ENCODE measurements at places on chromosomes 7 and 10. TPM values are rescaled to one million over a fixed set of nuclear protein-coding genes. Genes with fewer than 3 reads are reported as not detected.

- no peak overlapping the region for H3K4me3 ChIP-seq
- DNase-seq, result peak; percentile 4
- H3K27ac ChIP-seq, result peak overlapping the region; percentile 74
- H3K27me3 ChIP-seq, result no peaks in the 10 kb centered on the region
- no peaks in the 10 kb centered on the region for H3K36me3 ChIP-seq
- H3K4me1 ChIP-seq, result peaks cover 6% of the 10 kb centered on the region
Observed at GRCh38 chr7:7257899-7258692, 75.8 kb downstream of the C1GALT1 start.

DNA sequence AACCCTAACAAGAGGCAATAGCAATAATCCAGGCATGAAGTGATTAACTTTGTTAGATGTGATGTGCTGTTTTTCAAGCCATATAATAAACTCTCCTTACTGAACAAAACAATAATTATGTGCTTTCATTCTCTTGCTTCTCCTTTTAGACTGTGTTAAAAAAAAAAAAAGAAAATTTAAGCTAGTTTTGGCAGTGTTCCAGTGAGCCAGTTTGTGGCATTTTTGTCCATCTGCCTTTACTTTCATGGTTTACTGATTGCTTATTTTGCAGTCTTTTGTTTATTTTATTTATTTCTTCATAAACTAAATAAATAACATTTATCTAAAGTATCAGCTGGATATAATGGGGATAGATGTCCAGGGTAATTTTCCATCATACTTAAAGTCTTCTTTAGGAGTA is 625.3 kb downstream of the CNTNAP2 start:
- no peaks in the 10 kb centered on the region for H3K36me3 ChIP-seq
- no peak overlapping the region for H3K27ac ChIP-seq
- no peak for DNase-seq
- no peaks in the 10 kb centered on the region for H3K27me3 ChIP-seq
- H3K4me1 ChIP-seq, result no peaks in the 10 kb centered on the region

GRCh38 chr10:13517675-13518074 is 11.1 kb downstream of the BEND7 start:
- no peaks in the 10 kb centered on the region for H3K36me3 ChIP-seq
- no peak overlapping the region for H3K27ac ChIP-seq
- H3K4me1 ChIP-seq, result no peaks in the 10 kb centered on the region
- no peaks in the 10 kb centered on the region for H3K27me3 ChIP-seq
- no peak for DNase-seq

Gene MBL2
- total RNA-seq, result 0.05 TPM

DNA sequence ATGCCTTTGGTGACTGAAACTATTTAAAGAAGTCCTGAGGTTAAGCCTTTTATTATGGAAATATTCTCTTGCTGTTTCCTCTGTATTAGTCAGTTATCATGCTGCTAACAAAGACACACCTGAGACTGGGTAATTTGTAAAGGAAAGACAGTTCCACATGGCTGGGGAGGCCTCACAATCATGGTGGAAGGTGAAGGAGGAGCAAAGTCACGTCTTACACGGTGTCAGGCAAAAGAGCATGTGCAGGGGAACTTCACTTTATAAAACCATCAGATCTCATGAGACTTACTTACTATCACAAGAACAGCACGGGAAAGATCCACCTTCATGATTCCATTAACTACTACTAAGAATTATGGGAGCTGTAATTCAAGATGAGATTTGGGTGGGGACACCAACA is 121.2 kb upstream of the GPR26 start:
- no peaks in the 10 kb centered on the region for H3K36me3 ChIP-seq
- no peak for DNase-seq
- H3K27me3 ChIP-seq, result no peaks in the 10 kb centered on the region

DNA sequence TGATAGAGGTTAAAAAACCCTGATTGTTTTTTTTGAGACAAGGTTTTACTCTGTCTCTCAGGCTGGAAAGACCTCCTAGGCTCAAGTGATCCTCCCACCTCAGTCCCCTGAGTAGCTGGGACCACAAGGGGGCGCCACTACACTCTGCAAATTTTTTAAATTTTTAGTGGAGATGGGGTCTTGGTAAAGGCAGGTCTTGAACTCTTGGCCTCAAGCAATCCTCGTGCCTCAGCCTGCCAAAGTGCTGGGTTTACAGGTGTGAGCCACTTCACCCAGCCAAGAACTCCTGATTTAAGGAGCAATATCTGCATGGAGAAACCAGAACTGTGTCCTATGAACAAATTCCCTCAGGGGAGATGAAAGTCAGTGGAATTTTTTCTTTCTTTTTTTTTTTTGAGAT is 7.3 kb upstream of the KLHDC10 start:
- no peaks in the 10 kb centered on the region for H3K4me1 ChIP-seq
- H3K27me3 ChIP-seq, result no peaks in the 10 kb centered on the region
- no peak overlapping the region for H3K27ac ChIP-seq
- no peaks in the 10 kb centered on the region for H3K36me3 ChIP-seq
- no peak for DNase-seq
- H3K4me3 ChIP-seq, result no peak overlapping the region

Gene PRLHR
- total RNA-seq, result 0.05 TPM

GRCh38 chr7:137172105-137172590 is 171.4 kb downstream of the PTN start:
- no peak overlapping the region for H3K27ac ChIP-seq
- no peak overlapping the region for H3K4me3 ChIP-seq
- H3K27me3 ChIP-seq, result no peaks in the 10 kb centered on the region
- H3K4me1 ChIP-seq, result no peaks in the 10 kb centered on the region
- no peaks in the 10 kb centered on the region for H3K36me3 ChIP-seq

Gene EIF5AL1
- total RNA-seq, result 0.28 TPM

DNA sequence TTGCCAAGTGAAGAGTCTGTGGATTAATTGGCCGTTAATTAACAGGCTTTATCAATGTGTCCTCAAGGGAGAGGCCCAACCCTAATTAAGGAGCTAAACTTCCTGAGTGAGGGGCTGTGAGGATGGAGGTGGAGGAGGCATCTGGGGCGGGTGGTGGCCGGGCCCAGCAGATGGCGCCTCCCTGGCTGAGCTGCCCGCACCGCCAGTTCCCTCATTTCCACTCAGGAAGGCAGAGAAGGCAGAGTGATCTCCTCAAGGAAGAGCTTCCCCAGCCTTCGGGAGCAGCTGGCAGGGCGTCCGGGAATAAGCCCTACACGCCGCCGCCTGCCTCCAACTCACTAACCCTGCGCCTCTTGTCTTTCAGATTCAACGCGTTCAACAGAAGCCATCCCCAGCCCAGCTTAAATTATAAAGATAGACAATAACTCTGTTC is 112.2 kb downstream of the CYTH3 start:
- peaks cover 14% of the 10 kb centered on the region for H3K4me1 ChIP-seq
- H3K36me3 ChIP-seq, result peaks cover 80% of the 10 kb centered on the region
- H3K27me3 ChIP-seq, result no peaks in the 10 kb centered on the region
- DNase-seq, result no peak
- no peak overlapping the region for H3K4me3 ChIP-seq

DNA sequence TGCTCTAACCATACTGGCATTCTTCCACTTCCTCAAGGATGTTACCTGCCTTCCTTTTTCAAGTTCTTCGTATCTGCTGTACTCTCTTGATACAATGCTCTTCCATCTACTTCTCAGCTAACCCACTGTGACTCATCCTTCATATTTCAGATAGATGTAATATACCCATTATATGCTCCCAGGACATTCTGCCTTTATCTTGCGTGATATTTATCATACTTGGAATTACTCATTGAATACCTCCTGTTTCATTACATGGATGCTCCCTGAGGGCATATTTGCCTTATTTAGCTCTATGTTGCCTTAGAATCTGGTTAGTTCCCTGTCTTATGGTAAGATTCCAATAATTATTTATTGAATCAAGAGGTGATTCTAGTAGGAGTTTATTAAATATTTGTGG is 706.4 kb downstream of the SORCS3 start:
- no peaks in the 10 kb centered on the region for H3K27me3 ChIP-seq
- no peak overlapping the region for H3K4me3 ChIP-seq
- no peaks in the 10 kb centered on the region for H3K4me1 ChIP-seq
- no peak overlapping the region for H3K27ac ChIP-seq
- no peak for DNase-seq

Gene AGAP9
- total RNA-seq, result 4.2 TPM

DNA sequence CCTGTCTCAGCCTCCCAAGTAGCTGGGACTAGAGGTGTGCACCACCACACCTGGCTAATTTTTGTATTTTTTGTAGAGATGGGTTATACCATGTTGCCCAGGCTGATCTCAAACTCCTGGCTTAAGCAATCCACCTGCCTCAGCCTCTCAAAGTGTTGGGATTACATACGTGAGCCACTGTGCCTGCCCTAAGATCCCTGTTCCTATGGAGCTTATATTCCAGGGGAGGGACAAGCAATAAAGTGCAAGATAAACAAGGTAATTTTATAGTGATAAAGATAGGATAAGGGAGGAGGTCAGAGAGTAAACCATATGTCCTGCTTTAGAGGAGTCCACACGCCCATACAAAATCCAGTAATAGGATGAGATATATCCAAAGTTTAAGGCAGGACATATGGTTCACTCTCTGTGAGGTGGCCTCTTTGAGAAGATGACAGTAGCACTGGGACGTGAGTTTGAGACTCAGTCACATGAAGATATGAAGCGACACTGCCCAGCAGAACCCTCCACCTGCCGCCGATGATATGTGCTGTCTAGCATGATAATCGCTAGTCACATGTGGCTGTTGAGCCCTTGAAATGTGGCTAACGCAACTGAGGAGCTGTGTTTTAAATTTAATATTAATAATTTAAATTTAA is 113.5 kb upstream of the PDCD4 start:
- H3K36me3 ChIP-seq, result no peaks in the 10 kb centered on the region
- H3K4me3 ChIP-seq, result no peak overlapping the region
- no peak overlapping the region for H3K27ac ChIP-seq
- peaks cover 2% of the 10 kb centered on the region for H3K27me3 ChIP-seq
- no peaks in the 10 kb centered on the region for H3K4me1 ChIP-seq
- no peak for DNase-seq

GRCh38 chr7:67301667-67302066 is 305.0 kb downstream of the TYW1 start:
- H3K27me3 ChIP-seq, result no peaks in the 10 kb centered on the region
- peaks cover 8% of the 10 kb centered on the region for H3K4me1 ChIP-seq
- peak overlapping the region; percentile 87 for H3K4me3 ChIP-seq
- DNase-seq, result no peak
- H3K36me3 ChIP-seq, result no peaks in the 10 kb centered on the region

DNA sequence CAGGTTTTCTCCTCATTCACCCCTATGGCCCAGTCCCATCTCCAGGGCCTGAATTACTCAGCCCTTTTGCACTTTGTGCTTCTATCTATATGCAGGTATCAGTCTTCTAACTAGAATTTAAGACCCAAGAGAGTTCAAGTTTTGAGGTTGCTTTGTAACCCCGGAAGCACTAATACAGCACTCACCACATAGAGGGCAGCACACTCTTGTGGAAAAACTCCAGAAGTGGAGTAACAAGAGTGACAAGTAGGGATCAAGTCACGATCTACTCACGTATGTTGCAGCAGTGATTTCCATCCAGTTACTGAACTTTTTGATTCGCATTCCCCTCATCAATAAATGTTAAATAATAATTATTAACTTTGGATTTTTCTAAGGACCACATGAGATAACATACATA is 151.0 kb downstream of the CHCHD3 start:
- H3K27ac ChIP-seq, result no peak overlapping the region
- H3K4me1 ChIP-seq, result no peaks in the 10 kb centered on the region
- no peaks in the 10 kb centered on the region for H3K27me3 ChIP-seq
- H3K36me3 ChIP-seq, result no peaks in the 10 kb centered on the region
- H3K4me3 ChIP-seq, result no peak overlapping the region

DNA sequence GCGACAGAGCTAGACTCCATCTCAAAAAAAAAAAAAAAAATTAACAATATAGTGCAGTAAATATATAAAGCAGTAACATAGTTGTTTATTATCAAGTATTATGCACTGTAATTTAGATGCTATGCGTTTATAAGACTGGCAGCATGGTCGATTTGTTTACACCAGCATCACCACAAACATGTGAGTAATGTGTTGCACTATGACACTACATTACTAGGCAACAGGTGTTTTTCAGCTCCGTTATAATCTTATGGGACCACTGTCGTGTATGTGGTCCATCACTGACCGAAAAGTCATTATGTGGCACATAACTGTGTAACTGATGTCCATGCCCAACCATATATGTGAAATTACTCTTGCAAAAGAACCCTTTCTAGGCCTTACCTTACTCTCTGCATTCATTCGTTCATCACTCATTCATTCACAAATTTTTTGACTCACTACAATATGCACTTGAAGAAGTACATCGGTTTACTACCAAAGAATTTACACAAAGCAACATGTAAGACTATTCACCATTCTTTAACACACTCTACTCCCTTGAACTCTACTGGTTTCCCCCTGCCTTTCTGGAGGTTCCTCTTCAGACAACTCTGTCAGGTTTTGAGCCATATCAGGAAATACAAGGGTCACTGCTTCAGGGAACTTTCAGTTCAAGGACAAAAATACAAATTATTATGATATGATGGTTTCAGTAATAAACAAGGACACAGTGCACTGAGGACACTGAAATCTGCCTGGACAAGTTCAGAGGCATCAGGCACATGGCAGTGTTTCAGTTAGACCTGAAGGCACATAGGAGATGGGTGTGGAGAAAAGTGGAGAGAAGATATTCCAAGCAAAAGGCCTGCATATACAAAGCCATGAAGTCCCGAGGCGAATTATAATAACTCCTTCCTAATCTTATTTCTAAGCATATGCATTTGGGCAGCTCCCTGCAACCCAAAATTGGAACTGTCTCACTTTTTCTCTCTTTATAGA is 17.4 kb downstream of the ITGB1 start:
- no peaks in the 10 kb centered on the region for H3K27me3 ChIP-seq
- no peak overlapping the region for H3K4me3 ChIP-seq
- no peaks in the 10 kb centered on the region for H3K36me3 ChIP-seq
- H3K4me1 ChIP-seq, result peaks cover 5% of the 10 kb centered on the region
- H3K27ac ChIP-seq, result no peak overlapping the region

GRCh38 chr10:70578371-70578947 is 24.1 kb downstream of the PRF1 start:
- H3K27ac ChIP-seq, result no peak overlapping the region
- H3K4me1 ChIP-seq, result peaks cover 31% of the 10 kb centered on the region
- DNase-seq, result no peak
- no peaks in the 10 kb centered on the region for H3K36me3 ChIP-seq
- no peaks in the 10 kb centered on the region for H3K27me3 ChIP-seq

- no peak overlapping the region for H3K27ac ChIP-seq
- no peaks in the 10 kb centered on the region for H3K4me1 ChIP-seq
Observed at GRCh38 chr7:85593355-85593754, 406.5 kb upstream of the SEMA3D start.

DNA sequence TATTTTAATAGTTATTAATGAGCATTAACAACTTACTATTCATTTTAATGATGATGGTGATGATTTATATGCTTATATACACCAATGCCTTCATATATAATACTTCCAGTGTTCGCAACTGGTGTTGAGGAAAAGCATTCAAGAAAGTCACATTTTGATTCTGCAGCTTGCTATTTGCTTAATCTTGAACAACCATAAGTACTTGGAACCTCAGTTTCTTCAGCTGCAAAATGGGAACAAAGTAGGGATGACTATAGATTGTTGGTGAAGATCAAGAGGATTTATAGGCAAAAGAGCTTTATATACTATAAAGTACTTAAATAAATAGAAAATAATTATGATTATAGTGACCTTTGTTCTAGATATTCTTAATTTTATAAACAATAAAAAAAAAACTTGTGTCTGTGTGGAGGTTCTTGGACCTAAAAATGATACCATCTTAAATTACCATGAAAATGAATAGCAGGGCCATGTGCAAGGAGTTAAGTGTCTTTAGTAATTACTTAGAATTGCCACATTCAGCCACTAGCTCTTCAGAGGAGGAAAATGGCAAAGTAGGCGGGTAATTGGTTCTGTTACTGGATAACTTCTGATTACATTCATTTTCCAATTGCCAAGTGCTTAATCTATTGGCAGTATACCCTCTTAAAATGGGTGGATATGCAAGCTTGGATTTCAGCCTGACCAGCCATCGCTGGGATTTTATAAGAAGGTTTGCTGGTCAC is 4.5 kb downstream of the ARID5B start:
- peaks cover 6% of the 10 kb centered on the region for H3K4me1 ChIP-seq
- no peaks in the 10 kb centered on the region for H3K27me3 ChIP-seq
- no peak for DNase-seq

All from thymus (tissue), 14 donors.